ENCODE measurements at places on chromosomes 3 and 15.

- peak; percentile 49 for DNase-seq
Observed at GRCh38 chr3:172159962-172160538, 120.7 kb downstream of the FNDC3B start.

- no peak for DNase-seq
Observed at GRCh38 chr3:20645340-20645739, 459.3 kb upstream of the SGO1 start.

DNA sequence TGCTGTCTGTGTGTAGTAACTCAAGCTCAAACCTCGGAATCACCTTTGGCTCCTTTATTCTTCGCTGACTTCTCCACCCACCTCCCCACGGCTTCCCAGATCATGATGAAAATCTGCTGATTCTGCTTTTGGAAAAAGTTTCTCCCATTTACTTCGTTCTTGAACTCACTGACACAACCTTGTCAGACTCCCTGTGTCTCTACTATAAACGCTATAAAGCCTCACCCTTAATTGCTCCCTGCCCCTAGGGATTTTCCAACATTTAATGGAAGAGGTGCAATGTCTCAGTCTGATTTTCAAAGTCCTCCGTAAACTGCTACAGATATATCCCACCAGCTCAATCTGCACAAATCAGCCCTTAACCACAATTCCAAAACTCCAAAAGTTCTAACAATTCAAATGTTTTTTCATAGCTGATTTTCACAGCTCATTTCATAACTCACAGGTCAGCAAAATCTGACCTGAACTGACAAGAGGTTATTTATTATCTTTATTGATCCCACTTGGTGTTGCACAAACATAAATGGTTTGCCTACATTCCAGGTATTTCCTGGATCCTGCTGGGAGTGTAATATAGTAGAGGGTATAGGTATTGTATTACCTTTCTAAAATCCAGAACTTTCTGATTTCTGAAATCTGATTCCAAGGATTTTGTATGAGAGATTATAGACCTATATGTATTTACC, 129.4 kb downstream of the PLD1 start:
- DNase-seq = no peak

- no peak for DNase-seq
Observed at GRCh38 chr3:133676336-133677118, 14.8 kb upstream of the TOPBP1 start.

DNA sequence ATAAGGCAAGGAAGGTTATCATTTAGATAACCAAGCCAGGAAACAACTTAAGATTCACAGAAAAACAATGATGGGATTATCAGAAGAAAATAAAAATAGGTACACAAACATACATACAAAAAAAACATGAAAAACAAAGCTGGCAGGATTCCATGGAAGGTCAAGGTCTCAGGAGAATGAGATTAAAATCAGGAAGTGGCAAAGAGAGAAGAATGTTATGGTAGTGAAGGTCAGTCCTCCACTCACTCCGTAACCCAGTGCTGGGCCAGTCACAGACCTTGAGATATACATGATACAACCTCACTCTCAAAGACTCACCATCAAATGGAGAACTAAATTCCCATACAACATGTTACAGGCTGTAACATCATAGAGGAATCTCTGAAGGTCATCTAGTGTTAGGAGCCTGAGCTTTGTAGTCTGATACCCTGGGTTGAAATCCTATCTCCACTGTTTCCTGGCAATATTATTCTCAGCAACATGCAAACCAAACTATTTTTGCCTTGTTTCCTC, 93.9 kb downstream of the CTNNB1 start:
- no peak for DNase-seq

DNA sequence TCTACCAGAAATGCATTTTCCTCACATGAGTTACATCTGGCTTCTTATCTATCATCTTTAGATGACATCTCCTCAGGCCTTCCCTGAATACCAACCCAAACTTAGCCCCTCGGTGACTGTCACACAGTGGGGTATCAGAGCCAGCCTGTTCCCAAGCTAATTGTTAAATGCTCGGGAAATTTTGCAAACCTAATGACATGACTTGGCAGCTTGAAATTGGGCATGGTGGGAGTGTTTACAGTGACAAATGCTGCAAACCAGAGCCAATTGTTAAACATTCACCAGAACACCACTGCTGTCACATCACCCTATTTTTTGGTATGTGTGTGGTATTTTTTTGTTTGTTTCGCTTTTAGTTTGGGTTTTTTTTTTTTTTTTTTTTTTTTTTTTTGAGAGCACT, 130.8 kb downstream of the HCN4 start:
- peak; percentile 15 for DNase-seq

- DNase-seq = no peak
Observed at GRCh38 chr3:178712247-178712646, 176.0 kb downstream of the KCNMB2 start.

DNA sequence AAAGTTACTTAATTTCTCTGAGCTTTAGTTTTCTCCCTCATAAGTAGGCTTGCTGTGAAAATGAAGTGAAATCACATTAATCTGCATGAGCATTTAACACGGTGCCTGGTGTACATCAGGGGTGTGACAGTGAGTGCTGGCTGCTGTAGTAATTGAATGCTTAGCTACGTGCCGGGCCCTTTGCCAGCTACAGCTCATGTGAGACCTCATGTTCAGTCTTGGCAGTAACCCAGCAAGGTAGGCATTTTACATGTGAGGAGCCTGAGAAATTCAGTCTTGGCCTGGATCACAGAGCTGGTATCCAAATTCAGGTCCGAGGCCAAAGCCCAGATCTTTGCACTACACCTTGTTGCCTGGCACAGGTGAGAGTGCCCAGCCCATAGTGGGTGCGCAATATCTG, 9.1 kb downstream of the GHRL start:
- DNase-seq = peak; percentile 80

GRCh38 chr3:41163006-41163405, 36.3 kb upstream of the CTNNB1 start:
- no peak for DNase-seq

DNA sequence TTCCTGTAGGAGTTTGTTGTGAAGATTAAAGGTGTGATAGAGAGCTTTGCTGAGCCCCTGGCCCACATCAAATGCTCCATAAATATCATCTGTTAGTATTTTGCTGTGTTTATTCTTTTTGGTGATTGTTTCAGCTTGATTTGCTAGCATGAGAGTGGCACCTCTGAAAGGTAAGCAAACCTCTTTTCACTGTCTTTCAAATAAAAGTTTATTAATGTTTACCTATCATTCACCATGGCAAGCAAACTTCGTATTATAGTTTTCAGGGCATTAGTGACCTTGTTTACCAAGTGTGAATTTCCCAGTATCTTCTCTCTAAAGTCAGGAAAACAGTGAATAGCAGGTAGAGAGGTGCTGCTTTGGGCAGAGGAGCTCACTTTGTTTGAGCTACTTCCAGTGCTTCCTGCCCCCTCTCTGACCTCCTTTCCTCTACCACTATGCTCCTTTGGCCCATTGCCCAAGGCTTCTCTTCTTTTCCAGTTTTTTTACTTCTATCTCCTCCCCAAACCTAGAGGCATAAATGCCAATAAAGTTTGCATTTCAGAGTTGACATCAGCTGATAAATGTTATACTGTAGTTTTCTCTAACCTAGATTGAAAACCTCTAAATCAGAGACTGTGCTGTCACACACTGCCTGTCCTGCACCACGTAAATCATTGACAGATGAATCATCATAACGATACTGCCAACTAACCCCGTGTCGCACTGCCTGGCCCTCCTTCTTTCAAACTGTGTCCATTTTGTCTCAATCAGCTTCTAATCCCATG, 569.0 kb downstream of the TUSC7 start:
- peak; percentile 89 for DNase-seq

DNA sequence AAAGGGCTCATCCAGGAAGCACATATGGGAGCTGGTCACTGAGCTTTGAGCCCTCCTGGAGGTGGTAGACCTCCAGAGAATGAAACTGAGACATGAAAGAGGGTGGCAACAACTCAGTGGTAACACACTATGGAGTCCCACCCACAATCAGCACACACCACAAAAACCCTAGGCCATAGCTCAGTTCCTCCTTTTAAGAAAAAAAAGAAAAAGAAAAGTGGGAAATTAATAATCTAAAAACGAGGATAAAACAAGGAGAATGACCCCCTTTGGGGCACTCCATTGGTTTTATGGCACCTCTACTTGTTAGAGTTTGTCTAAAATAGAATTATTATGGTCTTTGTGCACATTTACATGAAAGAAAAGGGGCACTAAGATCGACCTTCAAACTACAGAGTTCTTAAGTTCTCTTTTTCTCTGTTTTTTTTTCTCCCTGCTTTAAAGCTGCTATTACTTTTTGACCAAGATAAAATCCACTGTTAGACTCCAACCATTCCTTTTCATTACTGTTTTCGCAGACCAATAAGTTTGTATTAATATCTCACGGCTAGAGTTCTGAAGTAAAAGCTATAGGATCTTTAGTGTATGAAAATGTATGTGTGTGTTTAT, 40.2 kb upstream of the ZBTB20 start:
- no peak for DNase-seq

DNA sequence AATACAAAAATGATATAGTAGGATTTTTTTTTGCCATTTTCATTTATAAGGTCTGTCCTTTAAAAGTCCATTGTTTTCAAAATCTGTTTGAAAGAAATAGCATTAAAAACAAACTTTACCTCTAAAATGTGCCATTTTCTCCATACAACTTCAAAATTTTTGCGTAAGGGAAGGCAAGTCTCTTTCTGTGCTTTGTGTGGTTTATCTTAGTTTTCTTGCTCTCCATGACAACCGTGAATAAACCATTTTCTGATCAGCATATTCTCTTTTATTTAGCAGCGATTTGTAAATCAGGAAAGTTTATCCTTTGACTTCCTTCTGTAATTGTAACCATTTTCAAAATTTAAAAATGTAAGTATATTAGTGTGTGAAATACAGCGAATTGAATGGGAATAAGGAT, 147.9 kb upstream of the CGNL1 start:
- DNase-seq = no peak

GRCh38 chr15:67090297-67091070, 25.1 kb downstream of the SMAD3 start:
- no peak for DNase-seq

GRCh38 chr15:29046281-29046810, 160.6 kb downstream of the APBA2 start:
- no peak for DNase-seq

GRCh38 chr3:15602146-15602536, 596 bp downstream of the BTD start:
- DNase-seq = no peak

Data from kidney tubule cell (primary cell).